Activated CD4-positive, alpha-beta T cell treated with anti-CD3 and anti-CD28 coated beads, Interleukin-2, amount 50 U/mL, for 1 hour (primary cell): ENCODE measurements at places on chromosomes 1 and 21.

DNA sequence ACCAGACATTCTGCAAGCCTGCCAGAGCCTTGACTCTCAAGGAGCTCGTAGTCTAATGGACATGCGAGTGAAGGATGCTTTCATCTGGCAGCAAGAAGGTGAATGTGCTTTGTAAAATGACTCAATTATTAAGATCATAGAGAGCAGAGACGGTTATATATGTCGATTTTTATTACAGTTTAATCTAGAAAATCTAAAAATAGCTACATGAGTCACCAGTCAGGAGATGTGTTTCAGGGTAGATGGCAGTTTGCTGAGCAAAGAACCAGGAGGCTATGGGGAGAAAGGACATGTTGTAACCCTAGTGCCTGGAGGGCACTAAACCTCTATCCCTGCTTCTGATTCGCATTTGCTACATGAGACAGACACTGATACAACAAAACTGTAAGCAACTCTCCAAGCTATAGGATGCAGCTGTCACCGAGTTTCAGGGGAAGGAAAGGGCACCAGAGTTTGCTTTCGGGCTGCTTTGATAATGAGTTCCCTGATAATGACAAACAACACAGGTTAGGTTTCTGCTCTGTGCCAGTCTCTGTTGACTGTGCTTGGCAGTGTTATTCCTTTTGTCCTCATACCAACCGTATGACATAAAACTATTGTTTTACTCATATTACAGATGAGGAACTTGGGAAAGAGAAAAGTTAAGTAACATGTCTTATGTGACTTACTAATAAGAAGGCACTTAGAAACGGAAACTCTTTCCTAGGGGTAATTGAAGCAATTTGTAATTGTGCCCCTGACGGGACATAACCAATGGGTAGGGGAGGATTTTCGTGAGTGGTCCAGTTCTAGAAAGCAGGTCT, 43.2 kb downstream of the C1orf198 start:
- no peak for DNase-seq

DNA sequence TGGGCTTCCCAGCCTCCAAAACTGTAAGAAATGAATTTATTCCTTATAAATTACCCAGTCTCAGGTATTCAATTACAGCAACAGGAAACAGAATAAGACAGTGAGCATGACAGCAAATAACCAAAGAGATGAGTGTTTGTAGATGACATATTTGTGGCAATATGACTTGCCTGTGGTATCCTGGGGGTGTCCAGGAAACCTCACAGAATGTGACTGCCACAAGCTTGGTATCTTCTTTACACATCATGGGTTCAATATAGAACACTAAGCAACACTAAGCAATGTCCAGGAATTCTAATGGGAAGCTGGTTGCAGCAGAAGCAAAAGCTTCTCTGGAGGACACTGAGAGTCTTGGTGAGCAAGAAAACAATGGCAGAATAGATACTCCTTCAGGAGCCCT, 236.4 kb upstream of the BEND5 start:
- DNase-seq: no peak

- no peak for DNase-seq
Observed at GRCh38 chr1:199804526-199804925, 223.0 kb upstream of the NR5A2 start.

GRCh38 chr1:156251527-156251926, 3.7 kb upstream of the PAQR6 start:
- DNase-seq: no peak

DNA sequence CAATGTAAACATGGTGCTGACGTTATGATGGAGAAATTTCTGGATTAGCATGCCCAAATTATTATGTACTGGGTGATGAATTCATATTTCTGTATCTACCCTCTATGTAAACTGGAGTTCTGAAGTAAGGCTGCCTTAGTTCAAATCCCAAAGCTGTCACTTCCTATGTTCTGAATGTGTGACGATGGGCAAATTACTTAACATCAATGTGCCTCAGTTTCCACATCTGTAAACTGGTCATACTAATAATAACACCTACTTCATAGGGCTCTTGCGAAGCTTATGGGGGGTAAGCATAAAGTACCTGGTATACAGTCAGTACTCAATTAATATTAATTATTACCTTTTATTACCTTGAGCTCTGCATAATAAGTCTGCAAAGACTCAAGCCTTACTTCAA, 45.6 kb downstream of the SLC30A10 start:
- no peak for DNase-seq

DNA sequence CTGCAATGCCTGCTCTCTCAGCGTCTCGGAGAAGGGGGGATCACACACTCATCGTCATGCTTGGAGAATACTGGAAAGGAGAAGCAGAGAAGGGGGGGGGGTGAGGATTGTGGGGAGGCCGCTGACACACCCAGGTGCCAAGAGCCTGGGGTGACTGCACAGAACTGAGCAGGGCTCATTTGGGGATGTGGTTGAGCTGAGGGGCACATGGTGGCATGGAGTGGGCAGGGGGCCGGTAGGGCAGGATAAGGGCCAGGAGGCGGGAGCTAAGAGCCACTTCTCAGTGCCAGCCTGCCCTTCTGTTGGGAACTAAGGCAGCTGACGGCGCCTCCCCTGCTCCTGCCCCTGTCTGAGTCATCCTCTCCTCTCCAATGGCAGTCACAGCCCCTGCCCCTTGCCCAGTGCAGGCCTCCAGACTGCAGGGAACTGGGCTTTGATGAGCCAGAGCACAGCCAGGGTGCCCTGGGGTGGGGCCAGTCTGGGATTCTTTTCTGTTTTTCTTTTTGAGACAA, 27.2 kb downstream of the MRPL37 start:
- DNase-seq: no peak

GRCh38 chr1:96558635-96559034, 162.9 kb upstream of the PTBP2 start:
- DNase-seq: no peak

DNA sequence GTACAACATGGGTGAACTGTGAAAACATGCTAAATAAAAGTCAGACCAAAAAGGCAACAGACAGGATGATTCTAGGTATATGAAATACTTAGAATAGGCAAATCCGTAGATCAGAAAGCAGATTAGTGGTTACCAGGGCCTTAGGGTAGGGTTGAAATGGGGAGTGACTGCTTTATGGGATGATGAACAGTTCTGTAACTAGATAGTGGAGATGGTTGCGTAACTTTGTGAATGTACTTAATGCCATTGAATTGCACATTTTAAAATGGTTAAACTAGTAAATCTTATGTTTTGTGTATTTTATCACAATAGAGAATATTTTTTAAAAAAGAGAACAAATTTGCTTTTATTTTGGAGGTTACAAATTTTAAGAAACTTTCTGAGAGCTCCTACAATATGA, 17.4 kb downstream of the ZNF326 start:
- DNase-seq: no peak

DNA sequence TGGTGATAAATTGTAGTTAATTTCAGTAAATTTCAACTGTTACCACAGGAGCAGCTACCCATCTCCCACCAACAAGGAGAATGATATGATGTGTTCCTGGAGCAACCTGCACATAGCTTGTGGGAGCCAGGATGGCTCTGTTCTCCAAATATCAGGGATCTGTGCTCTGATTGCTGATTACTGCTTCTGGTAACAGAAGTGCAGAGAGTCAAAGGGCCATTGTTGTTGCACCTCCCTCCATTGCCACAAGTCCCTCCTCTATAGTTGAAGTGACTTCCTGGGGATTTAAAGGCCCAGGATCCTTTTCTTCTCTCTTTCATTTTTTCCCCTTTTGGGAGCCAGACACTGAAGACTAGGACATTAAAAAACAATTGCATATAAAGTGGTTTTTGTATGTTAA, 51.6 kb upstream of the HPDL start:
- DNase-seq: no peak

DNA sequence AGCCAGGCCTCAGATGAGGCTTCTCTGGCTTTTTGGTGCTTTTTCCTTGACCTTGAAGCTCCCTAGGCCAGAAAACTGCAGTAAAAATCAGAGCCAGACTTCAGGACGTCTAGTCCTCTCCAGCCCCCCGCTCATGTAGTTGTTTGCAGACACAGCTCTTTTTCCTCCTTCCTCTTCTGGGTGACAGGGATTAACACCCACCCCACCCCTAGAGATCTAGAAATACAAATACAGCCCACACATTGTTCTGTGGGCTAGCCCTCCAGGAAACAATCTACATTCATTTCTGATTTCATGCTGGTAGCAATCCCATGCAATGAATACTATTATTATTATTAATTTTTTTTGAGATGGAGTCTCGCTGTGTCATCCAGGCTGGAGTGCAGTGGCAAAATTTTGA, 9.9 kb upstream of the CLSTN1 start:
- DNase-seq: no peak

DNA sequence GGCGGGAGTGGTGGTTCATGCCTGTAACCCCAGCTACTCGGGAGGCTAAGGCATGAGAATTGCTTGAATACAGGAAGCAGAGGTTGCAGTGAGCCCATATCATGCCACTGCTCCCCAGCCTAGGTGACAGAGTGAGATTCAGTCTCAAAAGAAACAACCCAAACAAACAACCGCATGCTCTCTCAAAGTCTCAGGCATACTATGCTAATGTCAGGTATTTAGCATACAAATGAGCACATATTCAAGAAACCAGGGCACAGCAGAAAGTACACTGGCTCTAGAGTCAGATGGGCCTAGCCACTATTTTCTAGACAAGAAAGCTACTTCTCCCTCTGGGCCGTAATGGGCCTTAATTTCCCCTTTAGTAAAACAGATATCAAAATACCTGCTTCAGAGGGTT, 55.0 kb downstream of the ELAVL4 start:
- no peak for DNase-seq

GRCh38 chr1:38076038-38076437, 29.4 kb upstream of the POU3F1 start:
- DNase-seq: no peak

- DNase-seq: no peak
Observed at GRCh38 chr21:25425156-25425555, 182.1 kb downstream of the MRPL39 start.
